T-helper 2 cell (primary cell): ENCODE measurements at places on chromosomes 12 and 14.
A peak's percentile ranks its signal among the peaks of the same experiment; 100 is the strongest.

DNA sequence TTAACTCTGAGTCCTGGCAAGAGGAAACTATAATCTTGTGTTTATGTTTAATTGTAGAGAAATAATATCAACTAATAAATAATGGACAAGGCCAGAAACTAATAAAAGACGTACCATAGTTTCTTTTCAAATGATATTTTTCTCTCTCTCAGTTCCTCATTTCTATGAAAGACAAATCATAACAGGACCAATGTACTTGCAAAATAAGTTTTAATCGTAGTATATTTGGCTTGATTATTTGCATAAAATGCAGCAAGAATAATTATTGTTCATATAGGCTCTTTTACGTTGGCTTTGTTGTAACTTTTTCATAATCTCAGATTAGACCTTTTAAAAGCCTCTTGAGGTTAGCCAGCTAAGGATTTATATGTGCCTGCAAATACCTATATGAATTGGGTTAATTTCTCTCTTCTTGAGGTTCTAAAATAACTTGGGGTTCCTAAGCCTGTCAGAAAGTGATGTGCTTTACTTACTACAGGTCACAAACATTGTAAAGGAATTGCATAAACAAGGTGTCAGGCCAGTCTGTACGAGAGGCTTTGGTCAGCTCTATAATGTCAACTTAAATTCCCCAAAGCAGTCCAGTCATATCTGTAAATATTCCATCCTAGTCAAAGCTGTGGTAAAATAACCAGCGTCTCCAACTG is 152.8 kb upstream of the PTPRQ start:
- DNase-seq: no peak

GRCh38 chr12:56152756-56153677 is 630 bp downstream of the MYL6B start:
- DNase-seq: no peak

DNA sequence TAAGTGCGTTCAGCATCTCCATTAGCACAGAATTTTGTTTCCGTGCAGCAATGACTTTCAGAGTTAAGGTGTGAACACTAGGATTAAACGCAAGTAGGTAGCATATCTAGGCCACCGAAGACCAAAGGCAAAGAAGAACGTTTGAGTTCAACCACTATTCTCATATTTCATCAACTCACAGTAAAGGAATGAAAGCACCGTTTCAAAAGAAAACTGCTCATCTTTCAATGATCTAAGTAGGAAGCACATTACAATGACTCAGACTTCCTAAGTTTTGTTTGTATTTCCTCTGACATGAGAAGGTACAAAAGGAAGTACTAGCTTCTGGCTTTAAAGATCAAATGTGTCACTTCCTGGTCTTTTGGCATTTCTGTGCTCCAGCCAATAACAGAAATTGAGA is 57.6 kb downstream of the ACADS start:
- no peak for DNase-seq

DNA sequence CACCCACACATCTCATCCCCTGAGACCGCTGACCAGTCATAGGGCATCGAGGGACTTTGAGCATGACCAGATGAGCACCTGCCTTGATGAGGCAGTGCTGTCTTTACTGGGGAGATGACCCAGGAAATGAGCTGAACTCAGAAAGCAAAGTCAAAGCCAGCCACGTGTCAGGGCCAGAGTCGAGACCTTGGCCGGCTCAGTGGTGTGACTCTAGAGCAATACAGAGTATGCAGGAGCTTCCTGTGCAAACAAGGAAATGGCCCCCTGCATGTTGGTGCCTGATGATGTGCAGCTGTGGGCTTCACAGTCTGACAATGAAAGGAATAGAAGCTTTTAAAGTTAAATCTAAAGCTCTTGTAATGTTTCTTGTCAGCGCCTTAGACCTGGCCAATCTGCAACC is 332.9 kb downstream of the PCNX1 start:
- DNase-seq: no peak

DNA sequence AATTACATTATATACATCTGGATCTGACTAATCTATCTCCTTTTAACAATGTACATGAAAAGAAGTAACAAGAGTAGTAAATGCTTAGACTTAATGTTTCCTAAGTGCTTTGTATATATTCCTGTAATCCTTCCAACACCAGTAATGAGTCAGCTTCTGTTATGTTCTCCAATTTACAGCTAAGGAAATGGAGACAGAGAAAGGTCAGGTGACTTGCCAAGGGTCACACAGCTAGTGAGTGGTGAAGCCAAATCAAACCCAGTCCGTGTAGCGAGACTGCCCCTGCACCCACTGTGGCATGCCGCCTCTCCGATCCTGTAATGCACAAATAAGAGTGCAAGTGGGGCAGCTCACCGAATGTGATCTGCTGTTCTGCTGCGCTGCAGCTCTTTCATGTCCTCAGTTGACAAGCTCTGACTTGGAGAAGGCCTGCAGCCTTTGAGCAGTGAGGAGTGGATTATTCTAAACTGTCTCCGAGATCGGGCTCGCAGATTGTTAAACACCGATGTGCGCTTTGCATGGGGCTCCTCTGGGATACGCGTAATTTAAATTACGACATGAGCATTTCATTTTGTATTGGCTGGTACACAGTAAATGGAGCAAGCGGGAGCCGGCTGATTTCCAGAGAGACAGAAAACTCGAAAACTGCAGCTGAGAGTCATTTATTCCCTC is 65.1 kb upstream of the KTN1 start:
- no peak for DNase-seq

DNA sequence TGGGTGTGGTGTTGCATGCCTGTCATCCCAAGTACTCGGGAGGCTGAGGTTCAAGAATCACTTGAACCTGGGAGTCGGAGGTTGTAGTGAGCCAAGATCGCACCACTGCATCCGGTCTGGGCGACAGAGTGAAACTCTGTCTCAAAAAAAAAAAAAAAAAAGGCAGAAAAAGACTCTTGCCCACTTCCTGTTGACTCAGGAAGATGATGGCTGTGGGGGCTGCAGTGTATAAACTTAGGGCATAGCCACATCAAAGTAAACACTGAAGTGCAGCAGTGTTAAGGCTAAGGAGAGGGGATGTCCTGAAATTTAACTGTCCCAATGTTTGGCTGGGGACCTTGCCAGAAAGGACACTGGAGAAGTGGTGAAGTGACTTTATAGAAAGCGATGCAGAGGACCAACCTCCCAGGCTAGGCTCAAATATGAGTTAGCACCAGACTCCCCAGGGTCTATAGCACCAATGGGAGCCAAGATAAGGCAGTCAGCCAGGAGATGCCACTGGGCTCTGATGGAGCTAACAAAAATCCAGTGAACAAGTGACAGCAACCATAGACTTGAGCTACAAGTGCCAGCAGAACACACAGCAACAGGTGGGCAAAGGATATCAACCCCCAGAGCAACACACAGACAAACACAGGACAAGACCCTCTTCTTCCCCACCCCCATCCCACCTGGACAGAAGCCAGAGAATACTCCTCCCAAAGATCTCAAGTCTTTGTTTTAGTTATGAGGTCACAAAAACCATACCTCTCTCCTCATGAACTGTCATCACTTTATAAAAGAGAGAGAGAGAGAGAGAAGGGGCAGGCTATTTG is 28.0 kb downstream of the NELL2 start:
- peak; percentile 31 for DNase-seq

GRCh38 chr14:72519543-72519942 is 374.4 kb downstream of the DPF3 start:
- no peak for DNase-seq

DNA sequence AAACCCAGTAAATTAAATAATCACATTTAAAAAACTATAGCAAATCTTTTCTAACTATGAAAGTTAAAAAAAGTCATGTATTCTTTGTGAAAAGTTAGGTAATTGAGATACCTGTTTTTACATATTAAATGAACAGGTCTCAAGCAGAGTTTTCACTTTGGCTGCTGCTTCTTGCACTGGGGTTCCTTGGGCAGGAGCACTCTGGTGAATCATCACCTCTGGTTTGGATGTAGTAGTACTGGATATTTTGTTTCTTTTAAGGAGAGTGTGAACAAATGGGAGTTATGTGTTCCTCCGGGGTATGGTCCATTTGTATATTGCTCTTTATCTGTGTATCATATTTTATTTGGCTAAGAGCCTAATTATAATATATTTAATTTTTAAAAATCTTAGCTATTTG is 82.7 kb downstream of the FUT8 start:
- DNase-seq: no peak

- no peak for DNase-seq
Measured at GRCh38 chr14:96953875-96954185, 156.6 kb downstream of the VRK1 start.

DNA sequence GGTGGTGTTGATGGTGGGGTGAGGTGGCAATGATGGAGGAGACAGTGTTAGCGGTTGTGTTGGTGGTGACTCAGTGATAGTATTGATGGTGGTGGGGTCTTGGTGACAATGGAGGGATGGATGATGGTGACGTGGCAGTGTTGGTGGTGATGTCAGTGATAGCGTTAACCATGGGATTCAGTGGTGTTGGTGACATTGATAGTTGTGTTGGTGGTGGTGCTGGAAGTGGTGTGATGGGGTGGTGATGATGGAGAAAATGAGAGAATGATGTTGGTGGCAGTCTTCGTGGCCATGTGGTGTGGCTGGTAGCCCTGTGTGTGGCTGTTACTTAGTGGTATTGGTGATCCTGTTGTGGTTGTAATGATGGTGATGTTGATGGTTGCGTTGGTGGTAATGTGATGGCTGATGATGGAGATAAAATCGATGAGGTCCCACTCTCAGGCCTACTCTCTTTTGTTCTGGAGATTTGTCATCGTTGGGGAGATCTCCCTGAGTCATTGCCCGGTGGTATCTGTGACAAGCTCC is 2.6 kb downstream of the DTX1 start:
- DNase-seq: no peak

DNA sequence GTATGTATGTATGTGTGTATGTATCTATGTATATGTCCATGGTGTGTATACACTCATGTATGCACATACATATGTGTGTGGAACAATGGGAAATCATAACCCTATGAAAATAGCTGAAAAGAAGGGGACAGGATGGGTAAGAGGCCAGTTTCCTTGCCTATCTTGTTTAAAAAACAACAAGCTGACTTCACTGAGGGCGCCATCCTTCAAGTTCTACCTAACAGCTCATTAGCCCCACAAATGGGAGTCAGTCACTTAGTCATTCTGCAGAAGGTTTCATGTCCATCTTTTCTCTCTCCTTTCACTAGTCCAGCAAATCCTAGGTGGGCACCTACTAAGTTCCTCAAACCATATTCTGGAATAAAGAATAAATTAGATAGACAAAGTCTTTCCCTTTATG is 14.7 kb downstream of the STON2 start:
- no peak for DNase-seq

GRCh38 chr14:61417883-61418455 is 96.6 kb downstream of the PRKCH start:
- DNase-seq: no peak

DNA sequence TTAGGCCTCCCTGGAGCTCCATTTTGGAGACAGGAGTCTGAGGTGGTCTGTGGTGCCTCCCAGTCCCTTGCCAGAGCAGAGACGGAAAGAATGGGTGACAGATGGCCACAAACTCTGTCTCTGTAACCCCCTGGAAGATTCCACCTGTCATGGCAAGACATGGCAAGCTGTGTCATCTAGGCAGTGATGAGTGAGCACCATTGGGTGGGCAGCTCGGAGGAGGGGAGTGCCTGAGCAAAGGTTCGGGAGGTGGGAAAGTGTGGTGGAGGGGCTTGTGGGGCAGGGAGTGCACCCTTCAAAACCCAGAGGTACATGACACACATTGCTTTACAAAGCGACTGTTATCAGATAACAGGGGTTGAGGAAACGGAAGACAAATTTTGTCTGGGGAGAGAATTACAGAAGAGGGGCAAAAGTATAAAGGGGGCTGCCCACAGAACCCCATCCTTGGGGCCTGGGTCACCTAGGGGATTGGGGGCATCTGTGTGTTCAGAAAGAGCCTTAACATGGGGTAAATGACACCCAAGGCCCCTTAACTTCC is 3.5 kb downstream of the RIN3 start:
- no peak for DNase-seq

- no peak for DNase-seq
Measured at GRCh38 chr12:8662593-8662992, at the start of gene MFAP5. Gene MFAP5 (minus strand): TSS chr12:8662826. CDS start chr12:8662104, 722 bp downstream.

DNA sequence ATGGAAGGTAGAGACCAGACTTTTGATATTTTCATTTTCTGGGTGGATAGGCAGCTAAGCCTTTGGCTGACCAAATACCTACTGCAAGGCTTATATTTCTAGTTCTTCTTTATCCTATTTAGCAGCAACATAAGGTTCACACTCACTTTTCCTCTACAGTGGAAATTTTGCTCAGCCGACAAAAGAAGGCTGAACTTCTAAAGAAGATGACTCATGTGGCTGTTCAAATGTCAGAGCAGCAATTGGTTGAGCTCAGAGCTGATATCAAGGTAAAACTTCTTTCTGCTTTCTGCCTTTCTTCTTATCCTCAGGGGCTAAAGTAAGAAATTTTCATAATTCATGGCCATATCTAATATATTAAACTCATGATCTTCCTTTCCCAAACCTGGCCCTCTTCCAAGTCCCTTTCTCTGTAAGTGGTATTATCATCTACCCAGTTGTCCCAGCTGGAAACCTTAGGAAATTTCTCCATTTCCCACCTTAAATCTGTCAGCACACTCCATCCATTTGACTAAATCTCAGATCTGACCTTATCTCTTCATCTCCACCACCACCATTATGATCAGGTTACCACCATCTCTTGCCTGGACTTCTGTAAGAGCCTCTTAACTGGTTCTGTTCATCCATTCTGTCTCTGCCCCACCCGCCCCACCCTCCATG is 19.8 kb upstream of the KCNH3 start:
- DNase-seq: no peak

GRCh38 chr12:75978677-75979076 is 52.9 kb downstream of the PHLDA1 start:
- DNase-seq: peak; percentile 76

GRCh38 chr14:68681256-68682011 is 111.4 kb downstream of the ZFP36L1 start:
- DNase-seq: no peak

DNA sequence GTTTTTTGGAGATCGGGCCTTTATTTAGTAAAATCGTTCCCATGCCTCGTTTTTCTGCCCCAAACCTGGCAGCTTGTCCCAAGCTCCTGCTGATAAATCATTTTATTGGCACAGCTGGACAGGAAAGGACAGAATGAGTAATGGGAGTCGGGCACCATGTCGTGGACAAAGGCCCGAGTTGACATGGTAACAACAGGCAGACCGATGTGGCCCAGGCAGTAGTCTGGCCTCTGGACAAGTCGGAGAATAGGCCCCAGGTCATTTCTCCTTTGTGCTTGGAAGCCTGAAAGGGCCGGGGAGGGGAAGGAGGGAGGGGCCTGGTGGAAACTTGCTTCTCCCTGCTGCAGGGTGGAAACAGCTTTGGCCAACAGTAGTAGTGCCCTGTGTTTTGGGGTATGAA is 234.9 kb downstream of the SUDS3 start:
- no peak for DNase-seq

- no peak for DNase-seq
Measured at GRCh38 chr14:35556548-35556947, 22.6 kb downstream of the INSM2 start.

GRCh38 chr12:5066251-5066650 is 22.6 kb downstream of the KCNA5 start:
- DNase-seq: no peak

DNA sequence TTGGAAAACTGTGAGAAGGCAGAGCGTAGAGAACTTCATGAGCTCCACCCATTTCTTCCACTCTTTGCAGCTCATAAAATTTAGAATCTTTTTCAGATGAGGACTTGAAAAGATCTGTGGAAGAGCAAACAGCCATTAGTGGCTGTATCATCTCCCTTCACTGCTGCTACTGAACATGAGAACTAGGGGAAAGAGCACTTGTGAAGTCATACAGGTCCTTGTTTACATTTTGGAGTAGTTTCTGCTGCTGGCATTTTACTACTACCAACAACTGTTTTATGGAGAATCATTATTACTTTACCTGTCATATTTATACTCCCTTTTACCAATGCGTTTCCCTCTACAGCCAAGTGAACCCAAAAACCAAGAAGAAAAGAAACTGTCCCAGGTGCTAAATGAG is 41.0 kb downstream of the RPGRIP1 start:
- no peak for DNase-seq
